ENCODE measurements at places on chromosomes 5 and 9.

GRCh38 chr9:87276327-87276841, 221.3 kb upstream of the DAPK1 start:
- no peak for DNase-seq

DNA sequence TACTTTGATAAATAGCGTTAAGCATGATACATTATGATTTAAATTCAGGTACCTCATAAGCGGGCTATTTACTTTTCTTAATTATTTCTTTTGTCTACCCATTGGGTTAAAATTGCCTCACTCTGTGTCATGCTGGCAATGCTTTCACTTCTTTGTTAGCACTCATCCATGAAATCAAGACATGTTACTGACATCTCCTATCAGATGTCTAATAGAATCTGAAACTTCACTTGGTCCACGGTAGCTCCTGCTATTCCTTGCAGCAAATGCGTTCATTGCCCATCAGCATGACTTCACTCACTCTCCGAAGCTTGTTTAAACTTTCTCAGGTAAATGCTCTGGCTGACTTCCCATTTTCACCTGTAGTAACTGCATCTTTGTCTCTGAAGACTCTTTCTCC, 193.5 kb upstream of the EDIL3 start:
- no peak for DNase-seq

- no peak for DNase-seq
These were observed 169.2 kb upstream of the MAP1B start for GRCh38 chr5:71937921-71938698.

GRCh38 chr9:131707733-131708157, 32.1 kb downstream of the RAPGEF1 start:
- DNase-seq = no peak

DNA sequence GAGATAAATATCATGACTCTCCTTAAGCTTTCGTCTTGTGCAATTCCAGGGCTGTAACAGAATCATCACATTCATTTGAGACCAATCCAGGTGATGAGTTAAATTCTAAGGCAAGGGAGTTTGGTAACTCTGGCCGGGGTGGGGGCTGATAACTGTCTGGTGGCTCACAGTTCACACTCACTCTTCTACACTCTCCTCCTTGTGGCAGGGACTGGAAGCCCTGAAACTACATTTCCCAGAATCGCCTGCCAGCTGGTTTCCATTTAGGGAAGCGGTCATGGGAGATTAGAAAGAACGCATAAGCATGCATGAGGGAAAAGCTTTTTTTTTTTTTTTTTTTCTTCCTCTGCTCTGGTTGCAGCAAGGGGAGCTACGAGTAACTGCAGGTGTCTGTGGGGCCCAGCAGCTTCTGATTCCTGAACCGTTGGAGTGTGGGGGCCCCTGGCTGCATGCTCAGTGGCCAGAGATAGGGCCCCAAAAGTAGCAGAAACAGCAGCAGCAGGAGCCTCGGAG, 154.8 kb upstream of the TBC1D2 start:
- peak; percentile 91 for DNase-seq

DNA sequence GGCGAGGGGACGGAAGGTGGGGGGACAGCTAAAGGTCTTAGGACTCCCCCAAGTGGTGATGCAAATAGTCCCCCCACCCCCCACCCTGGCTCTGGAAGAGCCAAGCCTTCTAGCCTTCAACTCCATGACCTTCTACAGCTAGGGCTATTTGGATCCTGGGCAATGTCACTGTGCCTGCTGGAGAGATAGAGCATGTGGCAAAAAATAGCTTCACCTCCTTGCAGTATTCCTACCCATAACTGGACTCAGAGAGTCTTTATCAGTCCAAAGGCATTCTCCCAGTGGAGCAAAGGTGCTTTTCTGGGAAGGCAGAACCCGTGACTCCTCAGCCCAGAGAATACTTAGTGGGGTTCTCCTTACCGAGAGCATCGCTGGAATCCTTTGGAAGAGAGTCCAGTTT, 48.9 kb upstream of the PPARGC1B start:
- DNase-seq = no peak

DNA sequence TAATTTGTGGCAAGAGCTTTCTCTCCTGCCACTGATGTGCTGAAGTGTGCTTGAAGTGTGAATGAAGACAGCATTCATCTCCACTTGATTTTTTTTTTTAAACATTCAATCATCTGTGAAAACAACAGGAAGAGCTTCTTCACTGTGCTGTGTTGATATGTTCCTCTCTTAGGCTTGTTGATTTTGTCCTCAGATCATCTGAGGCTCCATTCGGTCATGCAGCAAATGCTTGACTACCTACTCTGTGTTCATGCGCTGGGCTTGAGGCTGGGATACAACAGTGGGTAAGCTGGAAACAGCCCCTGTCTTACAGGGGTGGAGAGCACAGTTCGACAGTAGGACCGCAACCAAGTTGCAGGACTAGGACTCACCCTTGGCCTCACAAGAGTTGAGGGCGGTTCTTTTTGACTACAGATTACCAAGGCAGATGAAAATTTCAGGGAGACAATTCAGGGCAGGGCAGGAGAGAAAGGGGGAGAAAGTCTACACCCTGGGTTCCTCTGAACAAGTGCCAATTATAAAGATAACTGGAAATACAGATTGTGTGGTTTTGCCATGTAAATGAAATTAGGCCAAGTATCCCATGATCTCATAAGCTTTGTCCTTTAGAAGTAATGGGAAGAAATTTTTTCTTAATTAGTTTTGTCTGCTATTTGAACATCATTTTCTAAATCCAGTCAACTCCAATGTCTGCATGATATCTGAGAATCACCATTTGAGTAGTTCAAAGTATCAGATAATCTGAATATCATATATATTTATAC, 31.0 kb upstream of the F2R start:
- no peak for DNase-seq

GRCh38 chr9:79210541-79211243, 361.1 kb upstream of the TLE4 start:
- DNase-seq = no peak

DNA sequence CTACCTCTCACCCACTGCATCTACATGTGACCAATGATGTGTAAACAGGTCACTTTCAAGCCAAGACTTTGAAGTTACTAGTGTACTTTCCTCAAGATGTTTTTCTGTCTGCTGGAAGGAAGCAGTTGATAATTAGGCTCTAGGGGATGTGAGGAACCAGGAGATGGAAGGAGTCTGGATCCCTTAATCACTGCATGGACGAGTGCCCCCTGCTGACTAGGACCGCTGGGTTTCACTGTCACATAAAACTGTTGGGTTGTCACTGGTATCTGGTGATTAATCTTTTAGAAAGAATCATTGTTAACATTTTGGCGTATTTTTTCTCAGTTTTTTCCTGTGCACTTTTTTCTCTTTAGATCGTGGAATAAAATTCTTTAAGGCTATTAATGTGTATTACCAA, 79.5 kb downstream of the SREK1 start:
- no peak for DNase-seq

DNA sequence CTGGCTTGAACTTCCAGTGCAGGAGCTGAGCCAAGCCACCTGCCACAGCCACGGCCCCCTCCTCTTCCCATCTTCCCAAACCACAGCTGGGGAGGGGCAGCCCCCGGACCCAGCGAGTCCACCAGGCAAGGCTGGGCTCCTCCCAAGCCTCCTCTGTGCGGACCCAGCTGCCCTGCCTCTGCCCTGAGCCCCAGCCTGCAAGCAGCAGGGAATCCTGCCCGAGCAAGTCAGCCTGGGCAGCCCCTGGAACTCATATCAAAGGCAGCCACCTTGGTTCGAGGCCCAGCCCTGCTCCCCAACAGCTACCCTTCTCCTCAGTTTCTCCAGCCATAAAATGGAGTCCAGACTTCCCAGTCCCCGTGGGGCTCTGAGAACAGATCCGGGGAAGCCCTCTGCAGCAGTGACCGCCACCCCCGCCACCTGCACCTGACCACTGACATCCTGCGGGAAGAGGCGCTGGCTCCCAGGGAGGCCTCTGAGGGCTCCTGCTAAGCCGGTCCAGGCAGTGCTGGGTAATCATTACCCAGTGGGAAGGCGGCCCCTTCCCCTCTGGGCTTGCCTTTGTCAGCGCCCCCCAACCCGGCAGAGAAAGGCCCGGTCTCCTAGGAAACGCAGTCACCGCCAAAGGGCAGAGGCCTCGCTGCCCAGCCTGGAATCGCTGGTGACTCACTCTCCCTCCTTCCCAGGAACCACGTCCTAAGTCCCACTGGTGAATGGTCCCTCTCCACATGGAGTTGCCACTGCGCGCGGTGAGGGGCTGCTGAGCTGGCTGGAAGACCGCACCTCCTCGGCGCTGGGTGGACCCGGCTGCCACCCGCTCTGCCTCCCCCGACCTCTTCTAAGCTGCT, 1.5 kb downstream of the VAV2 start:
- no peak for DNase-seq

DNA sequence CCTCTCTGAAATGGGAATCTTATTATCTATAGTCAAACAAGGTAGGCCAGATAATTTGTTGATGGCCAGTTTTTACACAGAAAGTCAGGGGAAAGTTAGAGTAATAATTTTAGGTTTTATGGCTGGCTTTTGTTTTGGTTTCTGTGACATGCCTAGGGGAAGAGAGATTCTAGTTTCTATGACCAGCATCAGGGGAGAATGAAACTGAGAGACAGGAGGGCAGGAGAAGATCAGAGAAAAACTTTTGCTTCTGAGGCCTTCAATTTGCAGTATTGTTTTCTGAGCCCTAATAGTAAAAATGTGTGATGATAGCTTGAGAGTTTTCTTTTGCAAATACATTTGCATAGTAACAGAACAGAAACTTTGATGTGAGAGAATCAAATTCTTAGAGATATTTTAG, 564.3 kb downstream of the ZNF608 start:
- no peak for DNase-seq

DNA sequence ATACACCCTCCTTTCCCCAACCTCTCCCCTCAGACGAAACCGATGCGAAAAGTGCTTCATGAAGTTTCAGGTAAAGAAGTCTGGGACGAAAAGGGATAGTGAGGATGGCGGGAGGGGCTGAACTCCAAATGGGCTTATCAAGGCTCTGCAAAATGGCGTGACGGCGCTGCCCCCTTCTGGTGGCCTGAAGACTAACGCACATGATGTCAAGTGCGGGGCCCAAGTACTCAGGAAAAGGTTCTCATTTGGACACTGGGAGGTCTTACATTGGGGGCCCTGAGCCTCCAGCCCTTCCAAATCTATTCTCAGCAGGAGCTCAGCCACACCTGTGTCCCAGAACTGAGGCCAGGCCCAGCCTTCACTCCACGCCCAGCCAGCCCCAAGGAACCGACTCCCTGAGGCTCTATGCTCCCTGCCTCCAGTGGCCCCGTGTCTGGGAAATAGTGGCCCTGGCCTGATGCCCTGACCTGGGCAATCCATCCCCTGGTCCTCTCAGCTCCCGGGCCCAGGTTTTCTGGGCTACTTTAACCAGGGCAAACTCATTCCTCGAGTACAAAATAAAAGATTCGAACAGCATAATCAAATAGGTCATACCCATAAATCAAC, 119.9 kb downstream of the KCNIP1 start:
- DNase-seq = peak; percentile 75

DNA sequence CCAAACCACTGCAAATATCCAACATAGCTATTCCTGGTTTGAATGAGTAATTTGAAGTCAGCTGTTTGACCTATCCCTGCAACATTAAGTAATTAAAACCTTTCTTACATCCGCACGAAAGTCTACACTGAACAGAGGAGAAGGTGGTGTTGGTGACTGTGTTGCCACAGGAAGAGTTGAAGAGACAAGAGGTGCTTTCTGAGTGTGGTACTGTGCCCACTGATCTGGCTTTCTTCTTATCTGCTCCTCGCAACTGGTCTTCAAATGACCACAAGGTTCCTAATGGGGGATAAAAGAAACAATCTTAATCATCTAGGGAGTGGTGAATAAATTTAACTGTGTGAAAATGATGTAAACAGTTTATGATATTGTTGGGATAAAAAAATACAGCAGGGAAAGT, 29.4 kb upstream of the PDCL start:
- DNase-seq = no peak

DNA sequence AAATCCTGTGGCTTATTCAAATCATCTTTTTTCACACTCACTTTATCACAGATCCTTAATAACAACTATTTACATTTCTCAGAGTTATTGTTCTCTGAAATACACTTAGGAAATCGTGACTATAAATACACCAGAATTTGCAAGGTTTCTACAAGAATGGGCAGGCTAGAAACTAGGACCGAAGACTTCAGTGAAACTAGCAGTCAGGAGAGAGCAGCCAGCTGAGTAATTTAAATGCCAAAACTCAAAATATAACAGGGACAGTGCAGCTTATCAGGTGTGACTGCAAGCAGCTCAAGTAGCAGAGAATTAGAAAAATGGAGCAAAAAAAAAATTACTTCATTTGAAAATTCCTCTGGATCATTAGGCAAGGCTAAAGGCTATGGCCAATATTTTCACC, 719.3 kb upstream of the ZNF608 start:
- no peak for DNase-seq

GRCh38 chr9:126479515-126479914, 134.2 kb upstream of the LMX1B start:
- no peak for DNase-seq

DNA sequence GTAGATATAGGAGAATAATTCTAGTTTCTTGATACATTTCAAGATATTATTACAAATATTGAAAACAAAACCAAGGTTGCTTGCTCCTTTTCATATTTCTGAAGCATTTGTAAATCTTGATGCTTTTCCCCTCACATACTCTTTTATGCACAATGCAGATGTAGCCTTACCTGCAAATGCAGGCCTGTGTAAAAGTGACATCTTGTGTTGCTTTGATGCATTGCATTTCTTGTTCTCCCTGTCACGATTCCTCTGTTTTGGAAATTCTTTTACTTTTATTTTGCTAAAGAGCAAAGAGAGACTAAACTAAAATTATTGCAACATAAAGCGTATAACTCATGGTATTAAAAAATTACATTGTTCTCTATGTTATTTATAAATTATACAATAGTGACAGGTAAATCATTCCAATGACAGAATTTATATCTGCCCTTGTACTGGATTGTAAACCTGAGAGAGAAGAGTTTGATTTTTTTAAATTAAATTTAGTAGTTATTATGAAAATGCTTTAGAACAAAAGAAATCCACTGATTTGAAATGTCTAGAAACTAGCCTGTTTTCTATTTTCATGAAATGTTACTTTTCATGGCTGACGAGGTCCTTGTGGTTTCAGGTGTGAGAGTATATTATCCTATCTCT, 970.0 kb downstream of the MAT2B start:
- DNase-seq = peak; percentile 35

DNA sequence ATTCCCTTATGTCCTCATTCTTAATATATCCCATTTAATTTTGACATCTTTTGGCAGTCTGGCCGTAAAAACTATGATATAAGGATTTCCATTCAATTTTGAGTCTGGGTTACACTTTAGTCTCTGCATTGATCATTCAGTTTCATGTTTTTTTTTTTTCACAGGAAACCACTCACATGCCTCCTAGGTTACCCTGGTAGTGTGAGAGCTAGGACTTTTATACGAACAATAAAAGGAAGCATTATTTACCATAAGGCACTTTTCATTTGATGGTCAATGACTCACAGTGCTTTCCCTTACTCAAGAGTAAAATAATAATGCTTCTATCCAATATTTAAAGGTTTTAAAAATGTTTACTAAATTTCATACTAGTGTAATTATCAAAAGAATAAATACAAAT, 16.4 kb upstream of the DMAC1 start:
- DNase-seq = no peak

GRCh38 chr9:98168941-98169488, 23.4 kb downstream of the CORO2A start:
- DNase-seq = peak; percentile 43

GRCh38 chr5:1483064-1483463, 37.8 kb upstream of the SLC6A3 start:
- DNase-seq = no peak

- no peak for DNase-seq
These were observed 28.4 kb upstream of the PITX1 start for GRCh38 chr5:135062216-135063055.
